ENCODE measurements at places on chromosomes 1 and 21. TPM values are rescaled to one million over a fixed set of nuclear protein-coding genes. Genes with fewer than 3 reads are reported as not detected.

DNA sequence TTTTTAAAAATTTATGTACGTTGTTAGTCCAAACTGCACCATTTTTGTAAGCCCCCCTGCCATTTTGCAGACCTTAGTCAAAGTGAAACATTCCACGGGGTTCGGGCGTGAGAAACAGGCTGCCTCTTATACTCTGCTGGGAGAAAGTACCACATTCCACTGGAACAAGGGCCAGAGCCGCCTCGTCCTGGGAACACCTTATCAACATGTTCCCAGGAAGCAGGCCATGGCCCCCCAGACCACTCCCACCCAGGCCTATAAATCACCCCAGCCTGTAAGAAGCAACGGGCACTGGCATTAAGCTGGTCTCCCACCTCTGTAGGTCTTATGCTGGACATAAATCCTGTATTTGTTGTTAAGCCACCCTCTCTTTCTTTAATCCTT lies 854 bp upstream of the ZRANB2 start:
- no peak for ATAC-seq

DNA sequence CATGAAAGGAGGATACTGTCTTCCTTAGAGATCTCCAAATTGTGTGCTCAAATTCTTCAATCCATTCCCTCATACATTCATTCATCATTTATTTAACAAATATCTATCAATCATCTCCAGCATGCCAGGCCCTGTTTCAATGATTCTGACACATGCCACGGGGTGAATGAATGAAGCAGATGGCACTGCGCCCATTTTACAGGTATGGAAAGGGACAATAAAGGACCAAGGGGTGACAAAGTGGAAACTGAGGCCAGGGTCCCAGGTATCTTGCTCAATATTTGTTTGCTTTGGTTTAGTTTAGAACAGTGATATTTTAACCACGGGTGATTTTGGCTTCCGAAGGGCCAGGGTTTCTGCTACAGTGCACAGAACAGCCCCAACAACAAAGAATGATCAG lies 321.6 kb upstream of the RUNX1 start:
- no peak for ATAC-seq

DNA sequence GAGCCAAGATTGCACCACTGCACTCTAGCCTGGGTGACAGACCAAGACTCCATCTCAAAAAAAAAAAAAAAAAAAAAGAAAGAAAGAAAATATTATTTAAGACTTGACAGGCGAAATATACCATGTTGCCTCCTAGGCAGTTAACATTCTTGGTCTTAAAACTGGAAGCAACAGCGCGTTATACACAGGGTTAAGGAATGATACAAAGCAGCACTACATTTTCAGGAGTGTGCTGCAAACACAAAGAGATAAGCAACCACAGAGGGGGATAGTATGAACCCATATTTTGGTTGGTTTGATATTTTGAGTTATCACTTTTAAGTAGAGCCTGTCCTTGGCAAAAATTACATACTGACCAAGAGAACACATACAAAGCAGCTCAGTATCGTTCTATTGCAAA lies 25.1 kb downstream of the USP24 start:
- ATAC-seq, result no peak

DNA sequence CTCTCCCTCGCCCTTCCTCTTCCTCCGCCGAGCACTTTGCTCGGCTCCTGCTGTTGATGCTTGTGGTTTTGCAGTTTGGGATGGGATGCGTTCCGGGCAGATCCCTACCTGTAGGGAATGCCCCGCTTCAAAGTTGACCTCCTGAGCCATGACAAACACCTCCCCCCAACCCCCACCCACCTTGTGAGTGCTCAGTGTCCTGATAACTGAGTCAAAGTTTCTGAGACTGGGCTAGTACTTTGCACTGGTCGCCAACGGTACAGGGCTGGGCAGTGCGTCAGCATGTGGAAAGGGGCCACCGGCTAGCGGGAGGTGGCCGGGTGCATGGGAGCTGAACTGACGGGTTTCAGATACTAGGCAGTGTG lies 771 bp downstream of the RABGAP1L start:
- ATAC-seq, result no peak

- ATAC-seq, result no peak
Measured at GRCh38 chr21:25215698-25216384, 391.4 kb downstream of the MRPL39 start.

DNA sequence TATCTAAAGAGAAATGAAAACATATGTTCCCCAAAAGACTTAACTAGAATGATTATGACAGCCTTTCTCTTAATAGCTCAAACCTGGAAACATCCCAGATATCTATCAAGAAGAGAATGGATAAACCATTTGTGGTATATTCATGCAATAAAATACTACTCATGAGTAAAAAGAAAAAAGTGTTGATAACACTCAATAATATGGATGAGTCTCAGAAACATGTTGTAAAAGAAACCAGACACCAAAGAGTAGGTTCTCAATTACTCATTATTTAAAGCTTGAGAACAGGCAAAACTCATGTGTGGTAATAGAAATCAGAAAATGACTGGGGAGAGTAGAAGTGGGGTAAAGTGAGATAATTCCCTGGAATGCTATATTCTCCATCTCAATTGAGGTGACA lies 154.1 kb downstream of the PHTF1 start:
- ATAC-seq, result no peak

DNA sequence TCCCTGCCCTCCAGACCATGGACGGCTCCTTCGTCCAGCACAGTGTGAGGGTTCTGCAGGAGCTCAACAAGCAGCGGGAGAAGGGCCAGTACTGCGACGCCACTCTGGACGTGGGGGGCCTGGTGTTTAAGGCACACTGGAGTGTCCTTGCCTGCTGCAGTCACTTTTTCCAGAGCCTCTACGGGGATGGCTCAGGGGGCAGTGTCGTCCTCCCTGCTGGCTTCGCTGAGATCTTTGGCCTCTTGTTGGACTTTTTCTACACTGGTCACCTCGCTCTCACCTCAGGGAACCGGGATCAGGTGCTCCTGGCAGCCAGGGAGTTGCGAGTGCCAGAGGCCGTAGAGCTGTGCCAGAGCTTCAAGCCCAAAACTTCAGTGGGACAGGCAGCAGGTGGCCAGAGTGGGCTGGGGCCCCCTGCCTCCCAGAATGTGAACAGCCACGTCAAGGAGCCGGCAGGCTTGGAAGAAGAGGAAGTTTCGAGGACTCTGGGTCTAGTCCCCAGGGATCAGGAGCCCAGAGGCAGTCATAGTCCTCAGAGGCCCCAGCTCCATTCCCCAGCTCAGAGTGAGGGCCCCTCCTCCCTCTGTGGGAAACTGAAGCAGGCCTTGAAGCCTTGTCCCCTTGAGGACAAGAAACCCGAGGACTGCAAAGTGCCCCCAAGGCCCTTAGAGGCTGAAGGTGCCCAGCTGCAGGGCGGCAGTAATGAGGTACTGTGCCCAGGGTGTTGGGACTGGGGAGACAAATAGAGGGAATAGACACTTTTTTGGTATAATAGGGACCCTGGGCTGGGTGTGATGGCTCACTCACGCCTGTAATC lies 1.0 kb downstream of the ZBTB48 start:
- no peak for ATAC-seq

GRCh38 chr1:80915491-80915890 lies 885.2 kb upstream of the ADGRL2 start:
- no peak for ATAC-seq

DNA sequence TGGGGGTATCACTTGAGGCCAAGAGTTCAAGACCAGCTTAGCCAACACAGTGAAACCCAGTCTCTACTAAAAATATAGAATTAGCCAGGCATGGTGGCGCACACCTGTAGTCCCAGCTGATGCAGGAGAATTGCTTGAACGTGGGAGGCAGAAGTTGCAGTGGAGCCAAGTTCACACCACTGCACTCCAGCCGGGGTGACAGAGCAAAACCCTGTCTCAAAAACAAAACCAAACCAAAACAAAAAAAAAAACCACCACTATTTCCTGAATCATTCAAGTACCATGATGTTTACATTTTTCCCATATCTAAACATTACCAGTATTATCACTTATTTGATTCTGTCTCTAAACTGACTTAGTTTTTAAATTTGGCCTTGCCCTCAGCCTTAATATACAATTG lies 29.5 kb downstream of the TUT4 start:
- no peak for ATAC-seq

TMEM51 gene
- 12.6 TPM for total RNA-seq

GPR153 gene
- 5.6 TPM for total RNA-seq

AGMAT gene
- total RNA-seq, result not detected

ANKRD34A gene
- total RNA-seq, result 0.62 TPM

SPRR5 gene
- not detected for total RNA-seq

Data from gastroesophageal sphincter (tissue), 4 donors.